ELF-1 (cell line): ENCODE measurements at places on chromosomes 1 and 21.

GRCh38 chr1:196933531-196934189 is 9.9 kb upstream of the CFHR2 start:
- DNase-seq, result no peak

- DNase-seq, result no peak
Observed at GRCh38 chr21:23402929-23403520, 2204.3 kb downstream of the MRPL39 start.

DNA sequence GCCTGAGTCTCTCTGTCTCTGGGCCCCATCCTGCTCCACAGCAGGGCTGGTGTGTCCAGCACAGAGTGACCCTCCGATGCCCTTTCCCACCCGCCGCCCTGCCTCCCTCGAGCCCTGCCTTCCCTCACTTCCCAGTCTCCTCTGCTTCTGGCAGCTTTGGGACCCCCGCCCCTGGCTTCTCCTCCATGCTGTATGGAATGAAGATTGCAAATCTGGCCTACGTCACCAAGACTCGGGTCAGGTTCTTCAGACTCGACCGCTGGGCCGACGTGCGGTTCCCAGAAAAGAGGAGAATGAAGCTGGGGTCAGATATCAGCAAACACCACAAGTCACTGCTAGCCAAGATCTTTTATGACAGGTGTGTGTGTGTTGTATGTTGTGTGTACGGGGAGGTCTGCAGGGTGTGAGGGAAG is 14.3 kb downstream of the MOV10 start:
- DNase-seq, result no peak

DNA sequence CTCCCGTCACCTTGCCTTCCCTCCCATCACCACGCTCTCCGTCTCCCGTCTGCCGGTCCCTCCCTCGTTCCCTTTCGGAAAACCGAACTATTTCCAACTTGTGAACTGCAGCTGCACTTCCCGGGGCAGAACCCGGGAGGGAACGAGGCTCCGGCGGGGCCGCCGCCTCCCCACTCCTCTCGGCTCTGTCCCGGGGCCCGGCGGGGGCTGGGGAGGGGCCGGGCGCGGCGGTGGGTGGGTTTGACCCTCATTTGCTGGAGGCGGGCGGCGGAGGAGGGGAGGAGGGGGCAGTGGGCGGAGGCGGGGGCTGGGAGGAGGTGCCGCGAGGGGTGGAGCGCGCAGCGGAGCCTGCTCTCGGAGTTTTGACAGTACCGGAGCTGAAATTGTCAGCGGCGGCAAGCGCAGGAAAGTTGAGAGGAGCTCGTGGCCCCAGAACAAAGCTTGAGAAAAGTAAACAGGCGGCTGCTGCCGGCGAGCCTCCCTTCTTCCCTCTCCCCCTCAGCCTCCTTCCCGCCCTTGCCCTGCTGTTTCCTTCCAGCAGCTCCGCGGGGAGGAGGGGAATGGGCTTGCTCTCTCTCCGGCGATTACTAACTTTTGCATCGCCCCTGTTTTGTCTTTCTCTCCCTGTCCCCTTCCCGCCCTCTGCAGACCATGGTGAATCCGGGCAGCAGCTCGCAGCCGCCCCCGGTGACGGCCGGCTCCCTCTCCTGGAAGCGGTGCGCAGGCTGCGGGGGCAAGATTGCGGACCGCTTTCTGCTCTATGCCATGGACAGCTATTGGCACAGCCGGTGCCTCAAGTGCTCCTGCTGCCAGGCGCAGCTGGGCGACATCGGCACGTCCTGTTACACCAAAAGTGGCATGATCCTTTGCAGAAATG is 2.9 kb downstream of the LMO4 start:
- peak; percentile 89 for DNase-seq

DNA sequence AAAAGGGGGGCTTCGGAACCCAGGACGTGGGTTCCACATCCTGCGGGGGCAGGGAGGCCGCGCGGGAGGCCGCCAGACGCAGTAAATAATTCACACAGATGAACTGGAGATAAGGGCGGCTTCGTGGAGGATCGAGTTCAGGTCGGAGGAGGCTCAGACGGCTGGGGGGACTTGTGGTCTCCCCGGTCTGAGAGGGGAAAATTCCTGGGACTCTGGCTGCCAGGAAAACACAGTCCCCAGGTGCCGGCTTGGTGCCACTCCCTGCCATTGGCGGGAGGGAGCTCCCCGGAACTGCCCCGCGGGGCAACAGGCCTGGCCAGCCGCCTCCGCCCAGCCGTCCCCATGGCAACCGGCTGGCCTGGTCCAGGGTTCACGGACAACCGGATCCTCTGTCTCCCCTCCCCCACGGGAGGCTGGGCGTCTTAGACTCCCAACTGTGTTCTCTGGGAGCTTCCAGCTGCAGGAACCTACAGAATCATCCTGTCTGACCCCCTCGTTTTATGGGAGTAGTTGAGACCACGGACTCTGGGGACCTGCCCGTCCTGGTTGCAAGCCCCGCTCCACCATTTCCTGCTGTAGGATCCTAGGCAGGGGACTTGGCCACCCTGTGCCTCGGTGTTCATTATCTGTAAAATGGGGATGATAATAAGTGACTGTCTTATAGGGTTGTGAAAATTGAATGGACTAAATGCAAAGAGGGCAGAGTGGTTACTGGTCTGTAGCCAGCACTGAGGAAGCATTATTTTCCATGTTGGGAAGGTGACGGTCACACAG is 9.6 kb downstream of the CAMK2N1 start:
- peak; percentile 83 for DNase-seq

- DNase-seq, result peak; percentile 38
Observed at GRCh38 chr1:70459496-70460225, 48.6 kb downstream of the CTH start.

DNA sequence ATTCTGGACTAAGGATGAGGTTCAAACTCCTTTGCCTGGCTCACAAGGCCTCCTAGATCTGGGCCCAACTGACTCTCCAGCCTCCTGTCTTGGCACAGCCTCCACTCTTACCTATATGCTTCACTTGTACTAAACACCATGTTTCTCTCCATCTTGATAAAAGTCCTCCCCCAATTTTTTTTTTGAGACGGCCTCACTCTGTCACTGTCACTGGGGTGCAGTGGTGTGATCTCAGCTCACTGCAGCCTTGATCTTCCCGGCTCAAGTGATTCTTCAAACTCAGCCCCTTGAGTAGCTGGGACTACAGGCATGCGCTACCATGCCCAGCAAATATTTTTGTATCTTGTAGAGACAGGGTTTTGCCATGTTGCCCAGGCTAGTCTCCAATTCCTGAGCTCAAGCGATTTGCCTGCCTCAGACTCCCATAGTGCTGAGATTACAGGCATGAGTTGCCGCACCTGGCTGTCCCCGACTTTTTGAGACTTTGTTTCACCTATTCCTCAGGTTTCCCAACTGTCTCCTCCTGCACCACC is 39.7 kb downstream of the CD34 start:
- no peak for DNase-seq

DNA sequence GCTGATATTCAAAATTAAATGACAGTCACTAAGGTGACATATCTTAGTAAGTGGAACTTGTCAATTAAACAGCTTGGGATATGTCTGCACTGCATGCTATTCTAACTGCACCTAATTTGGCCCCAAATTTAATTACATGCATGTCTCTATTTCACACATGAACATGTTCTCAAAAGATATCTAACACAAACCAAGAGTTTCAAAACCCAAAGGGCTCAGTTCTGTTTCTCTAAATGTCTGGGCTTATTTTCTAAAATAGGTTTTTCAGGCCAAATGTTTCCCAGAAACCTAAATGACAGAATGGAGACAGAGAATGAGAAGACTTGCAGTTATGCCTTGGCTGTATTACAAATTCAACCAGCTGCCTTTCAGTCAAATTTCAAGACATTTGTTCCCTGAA is 11.3 kb downstream of the RAB29 start:
- no peak for DNase-seq

DNA sequence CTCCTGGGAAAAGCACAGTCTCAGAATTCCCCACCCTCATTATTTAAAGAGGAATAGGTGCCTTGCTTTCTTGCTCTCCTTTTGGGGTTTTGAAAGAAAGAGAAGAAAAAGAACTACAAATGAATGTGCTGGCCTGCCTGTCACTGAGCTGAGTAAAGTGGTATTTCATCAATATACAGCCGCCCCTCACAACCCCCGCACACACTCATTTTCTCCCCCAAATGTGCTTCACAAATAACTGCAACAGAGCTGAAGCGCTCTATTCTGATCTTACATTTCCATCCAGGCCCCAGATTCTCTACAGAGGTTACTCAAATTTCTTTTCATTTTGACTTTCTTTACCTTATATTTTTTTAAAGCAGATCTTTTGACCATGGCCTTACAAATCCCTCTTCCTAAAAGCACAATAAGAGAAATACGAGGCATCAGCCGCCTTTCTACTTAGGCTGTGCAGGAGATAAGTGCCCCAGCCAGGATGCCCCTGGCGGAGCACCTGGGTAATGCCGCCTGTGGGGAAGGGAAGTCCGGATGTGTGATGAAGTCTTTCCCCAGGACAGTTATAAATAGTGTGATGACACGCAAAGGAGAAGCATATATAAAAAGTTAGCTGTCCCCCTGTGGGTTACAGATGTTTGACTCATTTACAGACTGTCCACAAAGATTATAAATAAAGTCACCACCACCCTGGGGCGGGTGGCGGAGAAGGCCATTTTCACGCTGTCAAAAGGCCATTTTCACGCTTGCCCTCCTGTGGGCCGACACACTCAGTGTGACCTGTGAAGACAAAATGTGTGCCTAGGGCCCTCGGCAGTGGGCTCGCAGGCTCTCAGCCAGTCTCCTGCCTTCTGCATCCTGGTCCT is 6.5 kb downstream of the KCNN3 start:
- peak; percentile 60 for DNase-seq

DNA sequence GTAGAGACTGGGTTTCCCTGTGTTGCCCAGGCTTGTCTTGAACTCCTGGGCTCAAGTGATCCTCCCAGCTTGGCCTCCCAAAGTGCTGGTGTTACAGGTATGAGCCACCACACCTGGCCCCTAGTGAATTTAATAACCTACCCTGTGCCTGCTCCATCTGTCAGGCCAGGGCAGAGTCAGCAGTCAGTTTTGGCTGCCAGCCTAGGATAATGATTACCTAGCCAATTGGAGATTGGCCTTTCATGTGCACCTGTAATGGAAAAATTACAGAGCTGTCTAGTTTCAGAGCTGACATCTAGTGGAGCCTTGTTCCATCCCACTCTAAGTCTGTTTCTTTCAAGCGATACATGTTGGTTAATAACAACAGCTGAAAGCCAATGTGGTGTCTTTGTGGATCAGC is 92.0 kb downstream of the DIRAS3 start:
- DNase-seq, result no peak

- DNase-seq, result peak; percentile 45
Observed at GRCh38 chr1:213564215-213564659, 423.5 kb upstream of the PROX1 start.

DNA sequence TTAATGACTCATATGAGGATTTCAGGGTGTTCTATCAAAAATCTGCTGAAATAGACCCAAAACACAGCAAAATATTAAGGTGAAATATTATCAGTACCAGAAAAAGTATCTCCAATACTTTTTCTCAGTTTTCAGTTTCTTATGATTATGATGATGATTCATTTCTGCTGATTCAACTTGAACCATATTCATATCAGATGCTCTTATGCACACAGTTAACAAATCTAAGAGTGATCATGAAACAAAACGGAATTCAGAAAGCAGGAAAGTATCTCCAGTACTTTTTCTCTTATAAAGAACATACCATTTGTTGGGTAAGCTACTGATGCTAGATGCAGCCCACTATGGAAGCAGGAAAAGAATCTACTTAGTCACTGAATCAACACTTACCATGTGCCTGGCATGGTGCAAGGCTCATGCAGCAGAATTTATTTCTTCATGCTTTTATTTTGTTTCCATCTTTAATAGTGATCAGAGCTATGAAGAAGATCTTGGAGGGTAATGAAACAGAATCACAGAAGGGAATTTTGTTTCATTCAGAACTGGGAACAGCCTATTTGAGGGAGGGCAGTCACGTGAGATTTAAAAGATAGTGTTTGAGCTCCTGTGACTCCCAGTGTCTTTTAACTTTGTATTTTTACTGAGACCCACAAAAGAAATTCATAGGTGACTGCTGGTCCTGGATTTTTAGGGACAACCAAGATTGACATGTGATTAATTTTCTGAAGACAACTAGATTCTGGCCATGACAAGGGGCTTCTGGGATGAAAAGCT is 480.6 kb downstream of the SETD4 start:
- DNase-seq, result no peak

DNA sequence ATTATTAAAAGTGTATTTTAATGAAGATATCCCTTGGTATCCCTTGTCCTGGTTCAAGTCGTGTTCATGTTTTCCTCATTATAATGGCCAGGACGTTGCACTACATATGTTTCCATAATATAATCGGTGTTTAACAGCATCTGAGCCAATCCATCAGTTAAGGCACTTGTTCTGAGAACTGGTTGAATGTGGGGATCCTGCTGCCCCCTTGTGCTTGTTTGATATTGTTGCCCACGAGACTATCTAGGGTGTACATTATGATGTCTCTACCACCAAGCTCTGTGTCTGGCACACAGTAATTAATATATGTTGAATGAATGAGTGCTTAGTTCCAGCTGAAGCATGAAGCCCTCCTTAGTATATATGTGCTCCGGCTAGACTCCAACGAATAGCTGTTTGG is 193.0 kb downstream of the CACNA1E start:
- peak; percentile 7 for DNase-seq

DNA sequence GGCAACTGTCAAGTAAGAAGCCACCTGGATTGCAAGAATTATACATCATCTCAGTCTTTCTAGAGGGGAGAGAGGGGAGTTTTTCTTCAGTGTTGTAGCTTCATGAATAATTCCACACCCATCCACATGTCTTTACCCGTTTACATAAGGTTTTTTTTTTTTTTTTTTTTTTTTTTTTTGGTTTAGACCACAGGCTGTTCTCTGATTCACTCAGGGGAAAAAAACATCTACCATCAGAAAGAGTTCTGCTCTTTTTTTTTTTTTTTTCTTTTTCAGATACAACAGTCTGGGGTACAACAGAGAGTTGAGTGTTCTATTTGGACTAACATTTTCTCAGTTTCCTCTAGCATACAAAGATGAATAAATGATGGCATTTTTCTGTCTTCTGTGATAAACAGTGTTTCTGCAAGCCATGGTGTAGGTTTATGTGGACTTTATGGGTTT is 4.9 kb upstream of the KIF14 start:
- no peak for DNase-seq

GRCh38 chr1:161215076-161215475 is at the start of gene FCER1G:
FCER1G (plus strand) TSS chr1:161215295; CDS start chr1:161215322, 27 bp downstream.
- DNase-seq, result no peak

GRCh38 chr1:41708332-41708731 is 210.4 kb downstream of the HIVEP3 start:
- no peak for DNase-seq

- no peak for DNase-seq
Observed at GRCh38 chr1:91831132-91831930, 54.6 kb downstream of the TGFBR3 start.

DNA sequence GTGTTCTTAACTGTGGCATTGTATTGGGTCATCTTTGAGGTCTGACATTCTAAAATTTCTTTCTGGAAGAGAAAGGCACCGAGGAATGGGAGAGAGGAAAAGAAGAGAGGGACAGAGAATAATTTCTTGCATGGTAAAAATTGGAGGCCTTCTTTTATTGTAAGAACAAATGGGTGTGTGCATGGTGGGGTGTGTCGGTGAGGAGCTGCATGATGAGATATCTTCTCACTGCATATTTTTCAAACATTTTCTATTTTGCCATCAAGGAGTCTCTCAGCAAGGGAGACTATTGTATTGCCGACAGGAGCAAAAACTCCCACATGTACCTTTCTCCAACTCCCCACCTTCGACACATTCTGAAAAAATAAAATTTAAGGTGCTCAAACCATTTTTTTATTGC is 6.5 kb upstream of the CTSE start:
- DNase-seq, result no peak
